Dorsolateral prefrontal cortex (tissue), 122 donors: ENCODE measurements at places on chromosomes 3 and 15. TPM values are rescaled to one million over a fixed set of nuclear protein-coding genes. Genes with fewer than 3 reads are reported as not detected.

Gene ABHD6
- 36.2 TPM for total RNA-seq

Gene CYP1A2
- not detected for total RNA-seq

Gene CERS3
- not detected for total RNA-seq

Gene TM6SF1
- total RNA-seq: 16.3 TPM

Gene CISH
- 1.3 TPM for total RNA-seq

Gene C3orf49
- not detected for total RNA-seq

Gene PLSCR4
- 40.7 TPM for total RNA-seq

Gene CELSR3
- total RNA-seq: 39.5 TPM
